Aorta (tissue), 5 donors: ENCODE measurements at places on chromosomes 1 and 21. TPM values are rescaled to one million over a fixed set of nuclear protein-coding genes. Genes with fewer than 3 reads are reported as not detected.

DNA sequence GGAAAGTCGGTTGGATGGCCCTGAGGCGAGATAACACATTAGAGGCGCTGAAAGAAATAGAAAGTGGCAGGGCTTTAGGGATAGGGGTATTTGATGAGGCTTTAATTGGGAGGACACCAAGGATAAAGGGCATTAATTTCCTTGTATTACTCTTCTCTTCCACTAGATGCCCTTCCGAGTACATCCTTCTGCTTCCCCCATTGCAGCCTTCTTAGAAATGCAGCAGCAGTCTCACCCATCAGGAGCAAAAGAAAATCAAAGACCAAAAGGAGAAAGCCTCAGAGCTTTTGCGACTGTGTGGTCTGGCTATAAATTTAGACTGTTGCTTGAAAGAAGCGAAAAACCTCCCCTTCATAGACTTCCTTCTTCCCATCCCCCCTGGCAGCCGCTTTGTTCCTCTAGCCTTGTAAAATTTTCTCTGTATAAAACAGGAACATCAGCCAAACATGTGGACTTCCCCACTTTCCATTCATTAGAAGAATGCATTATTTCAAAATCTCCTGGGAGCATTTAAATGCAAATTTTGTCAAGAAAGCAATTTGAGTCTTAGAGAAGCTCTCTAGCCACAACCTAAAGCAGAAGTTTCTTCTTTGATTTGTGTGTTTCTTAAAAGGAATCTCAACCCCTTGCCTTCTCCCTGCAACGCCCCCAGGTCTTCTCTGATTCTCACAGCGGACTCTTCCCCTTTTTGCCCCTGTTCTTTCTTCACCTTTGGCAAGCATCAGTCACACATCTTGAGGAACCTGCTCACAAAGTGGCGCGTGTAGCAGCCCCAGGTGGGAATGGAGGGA lies 76.6 kb downstream of the NDUFS5 start:
- peak; percentile 75 for DNase-seq

DNA sequence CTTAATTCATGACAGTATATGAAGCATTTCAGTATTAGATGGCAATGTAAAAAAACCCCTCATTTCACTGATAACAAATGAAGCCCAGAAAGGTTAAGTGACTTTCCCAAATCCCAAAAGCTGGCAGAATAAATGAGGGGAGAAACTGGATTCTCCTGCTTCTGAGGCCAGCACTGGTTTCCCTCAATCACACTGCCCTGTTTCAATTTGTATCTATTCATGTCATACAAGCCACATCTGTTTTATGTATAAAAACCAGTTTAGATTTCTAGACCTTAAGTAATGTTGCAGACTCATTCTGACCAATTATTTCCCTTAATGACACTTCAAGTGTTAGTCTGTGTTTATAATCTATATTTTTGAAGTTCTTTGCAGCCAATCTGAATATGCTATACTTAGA lies 16.8 kb downstream of the PLPPR4 start:
- DNase-seq = no peak

Gene CA14
- total RNA-seq = not detected

- no peak for DNase-seq
These were observed 125.8 kb downstream of the KAZN start for GRCh38 chr1:14724246-14724645.

Gene UMODL1
- not detected for total RNA-seq

GRCh38 chr1:40363721-40364120 lies 9.8 kb upstream of the SMAP2 start:
- DNase-seq = no peak

Gene C1orf87
- total RNA-seq = 0.51 TPM

Gene CCDC190
- 2.2 TPM for total RNA-seq

GRCh38 chr1:175591083-175591743 lies 152.2 kb downstream of the TNR start:
- no peak for DNase-seq

Gene AMY1B
- not detected for total RNA-seq

- peak; percentile 92 for DNase-seq
These were observed 47.1 kb upstream of the DMBX1 start for GRCh38 chr1:46442317-46443161.

GRCh38 chr1:37901191-37901892 lies 42.0 kb upstream of the MTF1 start:
- DNase-seq = no peak

Gene GBP6
- total RNA-seq = not detected

GRCh38 chr1:64848136-64848535 lies 103.3 kb downstream of the RAVER2 start:
- no peak for DNase-seq

GRCh38 chr1:240693036-240693435 lies 81.1 kb upstream of the GREM2 start:
- no peak for DNase-seq

DNA sequence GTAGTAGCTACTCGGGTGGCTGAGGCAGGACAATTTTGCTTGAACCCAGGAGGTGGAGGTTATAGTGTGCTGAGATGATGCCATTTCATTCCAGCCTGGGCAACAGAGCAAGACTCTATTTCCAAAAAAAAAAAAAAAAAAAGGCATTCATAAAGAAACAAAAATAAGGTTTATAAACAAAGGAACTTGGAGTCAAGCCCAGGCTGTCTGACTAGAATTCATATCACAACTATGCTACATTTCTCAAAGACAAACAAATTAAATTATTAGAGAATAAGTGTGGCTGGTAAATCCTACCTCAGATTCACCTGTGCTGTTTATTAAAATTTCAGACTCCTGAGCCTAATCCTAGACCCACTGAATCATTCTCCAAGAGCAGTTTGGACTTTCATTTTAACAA lies 4.2 kb downstream of the GCLM start:
- no peak for DNase-seq

- DNase-seq = no peak
These were observed at the start of gene ST6GALNAC5 for GRCh38 chr1:76867342-76868130. Gene ST6GALNAC5, plus strand, starts transcription at chr1:76867480.

DNA sequence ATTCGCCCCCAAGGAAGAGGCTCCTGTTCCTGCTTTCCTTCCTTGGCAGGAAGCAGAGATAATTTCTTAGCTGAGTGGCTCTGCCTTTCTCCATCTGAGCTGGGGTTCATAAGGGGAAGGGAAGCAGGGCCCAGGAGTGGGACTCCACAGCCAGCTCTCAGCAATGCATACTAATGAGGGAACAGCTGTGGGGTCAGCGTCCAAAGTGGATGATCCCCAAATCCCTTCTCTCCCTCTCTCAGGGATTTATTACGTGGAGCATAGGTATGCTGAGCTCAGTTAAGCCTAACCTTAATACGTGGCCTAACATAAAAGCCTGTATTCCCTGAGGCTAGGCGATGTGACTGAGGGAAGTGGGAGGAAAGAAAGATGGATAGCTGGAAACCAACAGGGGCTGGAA lies 87.3 kb upstream of the CTTNBP2NL start:
- no peak for DNase-seq

Gene CFAP57
- not detected for total RNA-seq
